Heart right ventricle (tissue), 16 donors: ENCODE measurements at places on chromosomes 2 and 18. TPM values are rescaled to one million over a fixed set of nuclear protein-coding genes. Genes with fewer than 3 reads are reported as not detected.

The ATP6V1B1 gene
- polyA plus RNA-seq: 6.4 TPM

The CPLX4 gene
- polyA plus RNA-seq: not detected

DNA sequence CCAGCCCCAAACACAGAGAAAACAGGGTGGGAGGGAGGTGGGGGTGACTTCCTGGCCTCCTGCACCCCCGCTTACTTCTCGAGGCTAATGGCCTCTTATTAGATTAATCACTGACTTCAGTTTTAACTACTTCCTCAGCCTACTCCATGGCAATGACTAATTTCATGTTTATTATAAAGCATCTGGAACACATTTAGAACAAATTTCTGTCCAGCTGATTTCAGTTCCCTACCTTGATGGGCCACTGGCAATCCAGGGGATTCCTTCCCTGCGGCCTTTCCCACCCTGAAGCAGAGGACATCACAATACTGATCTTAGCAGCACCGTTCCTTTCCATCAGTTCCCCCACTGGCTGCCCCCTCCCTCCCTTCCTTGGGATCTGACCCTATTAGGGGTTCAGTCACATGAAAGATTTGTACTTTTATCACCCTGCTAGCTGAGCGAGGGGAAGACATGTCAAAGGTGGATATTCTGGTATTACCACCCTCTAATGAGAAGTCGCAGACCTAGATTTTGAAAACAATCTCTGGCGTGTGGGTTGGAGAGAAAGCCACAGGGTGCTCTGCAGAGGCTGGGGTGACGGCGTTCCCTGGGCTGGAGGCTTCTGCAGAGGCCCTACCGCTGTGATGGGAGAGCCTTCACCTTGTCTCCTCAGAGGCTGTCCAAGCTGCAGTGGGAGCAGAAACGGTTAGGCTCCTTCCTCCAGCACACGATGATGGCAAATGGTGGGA lies 67.6 kb downstream of the KIAA2012 start:
- no peak for DNase-seq

GRCh38 chr2:30184035-30184434 lies 37.2 kb downstream of the YPEL5 start:
- DNase-seq: no peak

The STARD6 gene
- polyA plus RNA-seq: not detected
